Posterior cingulate gyrus (tissue), 11 donors: ENCODE measurements at places on chromosomes 3 and 15.

- DNase-seq: no peak
These were observed 7.1 kb downstream of the TLE3 start for GRCh38 chr15:70090436-70091296.

DNA sequence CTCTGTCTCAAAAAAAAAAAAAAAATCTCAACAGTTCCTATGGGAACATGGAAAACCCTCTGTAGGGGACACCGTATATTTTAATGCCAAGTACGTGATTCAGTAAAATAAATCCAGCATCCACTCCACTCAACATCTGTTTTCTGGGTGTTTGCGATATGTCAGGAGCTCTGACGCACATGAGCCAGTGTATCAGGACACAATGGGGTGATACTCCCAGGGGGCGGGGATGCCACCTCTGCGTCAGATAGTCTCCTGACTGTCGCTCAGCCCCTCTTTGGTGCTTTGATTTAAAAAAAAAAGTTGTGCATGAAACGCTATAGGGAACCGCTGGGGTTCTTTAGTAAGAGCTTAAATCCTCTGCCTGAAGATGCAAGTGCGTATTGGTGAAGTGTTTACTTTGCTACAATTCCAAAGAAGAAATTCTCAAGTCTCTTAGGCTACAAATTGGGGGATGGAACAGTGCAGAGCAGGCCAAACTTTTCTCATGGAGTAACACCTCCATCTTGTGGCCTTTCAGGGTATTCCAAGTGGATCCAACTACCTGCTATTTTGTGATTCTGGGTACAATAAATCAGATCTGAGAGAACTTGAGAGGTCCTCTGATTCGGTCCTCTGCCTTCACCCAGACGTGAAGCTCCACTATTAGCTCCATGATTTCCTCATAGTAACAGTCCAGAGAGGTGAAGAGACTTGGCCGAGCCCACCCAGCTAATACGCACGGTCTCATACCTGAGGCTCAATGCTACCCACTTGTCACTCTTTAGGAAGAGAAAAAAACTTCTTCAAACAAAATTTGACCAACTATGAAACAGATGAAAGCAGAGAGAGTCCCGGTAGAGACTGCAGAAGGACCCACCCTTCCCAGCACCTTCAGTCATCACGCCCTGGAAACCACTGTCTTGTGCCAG, 9.3 kb upstream of the NR2E3 start:
- DNase-seq: peak; percentile 39

DNA sequence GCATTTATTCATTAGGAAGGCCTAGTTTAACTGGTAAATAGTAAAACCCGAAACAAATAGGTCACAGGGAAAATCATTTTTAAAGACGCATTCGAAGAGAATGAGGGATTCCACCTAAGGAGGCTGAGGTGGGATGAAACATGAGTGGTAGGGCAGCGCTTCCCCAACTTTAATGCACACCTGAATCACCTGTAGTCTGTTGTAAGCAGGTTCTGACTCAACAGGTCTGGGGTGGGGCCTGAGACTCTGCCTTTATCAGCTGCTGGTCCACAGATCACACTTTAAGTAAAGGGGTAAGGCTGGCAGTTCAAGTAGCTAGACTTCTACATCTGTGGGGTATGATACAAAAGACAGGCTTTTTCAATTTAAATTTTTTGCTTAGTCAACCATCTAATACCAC, 223.5 kb upstream of the UBE2E2 start:
- no peak for DNase-seq

DNA sequence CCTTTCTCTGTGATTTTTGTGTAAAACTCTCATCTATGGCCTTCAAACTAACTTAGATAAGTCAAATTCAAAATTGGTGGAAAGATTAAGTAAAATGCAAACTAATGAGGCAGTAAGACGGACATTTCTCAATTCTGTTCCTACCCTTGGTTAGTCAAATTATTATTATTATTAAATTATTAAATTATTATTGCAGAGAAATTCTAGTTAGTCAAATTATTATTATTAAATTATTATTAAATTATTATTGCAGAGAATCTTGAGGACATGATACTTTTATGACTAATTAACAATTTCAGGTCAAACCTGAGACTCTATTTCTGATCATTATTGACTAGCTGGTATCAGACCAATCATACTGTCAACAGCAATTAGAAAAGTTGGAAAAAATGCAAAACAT, 845.0 kb upstream of the NECTIN3 start:
- no peak for DNase-seq

DNA sequence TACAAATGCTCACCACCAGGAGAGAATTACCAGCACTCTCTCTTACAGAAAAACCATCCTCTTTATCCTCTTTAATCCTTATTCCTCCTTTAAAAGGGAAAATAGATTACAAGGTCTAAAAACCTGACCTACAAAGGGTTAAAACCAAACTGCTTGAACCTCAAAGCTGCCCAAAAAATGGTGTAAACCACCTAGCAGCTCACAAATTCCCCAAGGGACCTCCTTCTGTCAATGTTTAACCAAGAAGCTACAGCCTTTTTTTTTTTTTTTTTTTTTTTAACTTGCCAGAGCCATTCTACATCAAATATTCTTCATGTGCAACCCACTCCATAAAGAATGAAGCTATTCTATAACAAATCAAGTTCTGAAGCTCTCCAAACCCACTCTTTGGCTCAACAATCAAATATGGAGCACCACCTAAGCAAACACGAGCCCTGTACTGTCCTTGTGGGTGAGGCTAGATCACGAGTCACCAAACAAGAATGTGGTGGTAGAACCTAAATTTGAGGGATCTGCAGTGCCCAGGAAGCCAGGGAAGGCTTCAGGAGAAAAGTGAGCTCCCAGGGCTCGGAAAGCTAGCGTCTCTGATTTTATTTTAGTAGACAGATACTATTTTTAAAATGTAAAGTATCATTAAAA, 20.1 kb downstream of the OSBPL10 start:
- no peak for DNase-seq

- no peak for DNase-seq
These were observed 203.1 kb downstream of the CHL1 start for GRCh38 chr3:399647-400046.

DNA sequence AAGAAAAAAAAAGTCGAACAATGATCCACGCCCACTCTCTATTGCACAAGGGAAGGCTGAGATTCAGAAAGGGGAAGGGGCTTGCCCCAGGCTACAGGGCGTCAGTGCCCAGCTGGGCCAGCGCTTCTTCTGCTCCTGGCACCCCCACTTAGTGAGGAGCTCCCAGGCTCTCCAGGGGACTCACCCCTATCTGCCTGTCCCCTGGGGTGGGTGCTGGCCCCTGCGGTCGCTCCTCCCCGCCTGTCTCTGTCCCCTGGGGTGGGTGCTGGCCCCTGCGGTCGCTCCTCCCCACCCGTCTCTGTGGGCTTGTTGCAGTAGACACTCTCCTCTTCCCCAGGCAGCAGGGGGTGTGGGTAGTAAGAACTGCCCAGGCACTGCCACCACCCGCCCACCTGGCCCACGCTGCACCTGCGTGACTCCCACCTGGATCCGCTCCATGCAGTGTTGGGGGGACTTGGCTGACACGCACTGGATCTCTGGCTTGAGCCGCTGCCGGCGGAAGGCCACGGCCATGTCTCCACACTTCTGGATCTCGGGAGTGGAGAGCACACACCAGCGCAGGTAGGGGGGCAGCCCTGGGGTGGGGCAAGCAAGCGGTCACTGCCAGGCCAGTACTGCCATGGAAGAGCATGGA, 14.6 kb downstream of the MELTF start:
- DNase-seq: peak; percentile 76

DNA sequence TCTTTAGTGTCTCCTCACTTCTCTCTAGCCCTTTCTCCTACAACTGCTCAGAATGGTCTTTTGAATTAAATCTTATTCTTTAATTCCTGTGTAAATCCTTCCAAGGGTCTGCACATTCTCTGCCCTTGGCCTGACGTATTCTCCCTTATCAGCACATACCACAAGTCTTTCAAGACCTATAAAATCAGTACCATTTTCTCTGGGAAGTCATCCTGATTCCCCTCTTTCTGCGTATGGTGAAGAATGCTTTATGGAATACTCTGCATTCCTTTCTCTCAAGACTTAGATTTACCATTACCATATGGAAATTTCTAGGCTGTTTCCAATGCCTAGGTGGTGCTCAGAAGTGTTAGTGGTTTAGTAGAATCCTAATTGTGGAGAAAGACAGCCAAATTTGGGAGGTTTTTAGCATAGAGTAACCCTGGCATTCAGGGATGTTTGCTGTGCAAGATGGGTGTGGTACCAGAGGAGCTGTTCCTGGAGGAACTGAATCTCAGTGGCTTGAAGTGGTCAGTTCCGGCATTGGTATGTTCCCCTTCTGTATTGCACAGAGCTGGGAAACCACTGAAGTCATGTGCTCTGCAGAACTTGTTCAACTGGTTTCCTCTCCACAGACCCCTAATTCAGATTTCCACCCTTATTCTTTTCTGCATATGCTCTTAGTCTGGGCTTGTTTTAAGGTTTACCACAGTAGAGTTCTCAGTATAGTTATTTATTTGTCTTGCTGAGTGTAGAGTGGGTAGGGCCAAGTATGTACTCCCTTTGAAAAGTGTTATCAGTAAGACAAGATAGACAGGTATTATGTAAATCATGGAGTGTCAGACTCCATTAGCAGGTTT, 24.5 kb downstream of the IQGAP1 start:
- no peak for DNase-seq

DNA sequence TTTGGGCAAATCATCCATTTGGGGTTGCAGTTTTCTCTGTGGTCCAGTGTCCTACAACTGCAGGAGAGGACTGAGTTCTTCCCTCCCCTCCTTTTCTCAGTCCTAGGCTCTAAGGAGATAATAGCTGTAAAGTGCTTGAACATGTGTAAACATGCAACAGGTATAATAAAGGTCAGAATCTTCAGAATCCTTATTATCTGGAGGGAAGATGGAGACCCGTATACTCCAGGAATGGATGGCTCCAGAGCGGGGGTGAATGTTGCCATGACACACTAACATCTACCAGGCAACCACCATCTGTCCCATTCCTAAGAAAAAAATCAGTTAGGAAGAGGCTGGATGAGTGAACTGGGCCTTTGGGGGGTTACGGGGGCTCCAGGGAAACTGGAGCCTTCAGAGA, 39.7 kb upstream of the GLCE start:
- DNase-seq: no peak

GRCh38 chr3:32481791-32482631, 20.6 kb downstream of the CMTM6 start:
- no peak for DNase-seq

- DNase-seq: no peak
These were observed 210.6 kb downstream of the ARPP21 start for GRCh38 chr3:35849963-35850362.

- no peak for DNase-seq
These were observed 60.8 kb downstream of the UACA start for GRCh38 chr15:70702584-70702983.

GRCh38 chr3:14299767-14300166, 102.6 kb upstream of the SLC6A6 start:
- DNase-seq: no peak

GRCh38 chr3:50807266-50807665, 132.5 kb downstream of the DOCK3 start:
- no peak for DNase-seq

DNA sequence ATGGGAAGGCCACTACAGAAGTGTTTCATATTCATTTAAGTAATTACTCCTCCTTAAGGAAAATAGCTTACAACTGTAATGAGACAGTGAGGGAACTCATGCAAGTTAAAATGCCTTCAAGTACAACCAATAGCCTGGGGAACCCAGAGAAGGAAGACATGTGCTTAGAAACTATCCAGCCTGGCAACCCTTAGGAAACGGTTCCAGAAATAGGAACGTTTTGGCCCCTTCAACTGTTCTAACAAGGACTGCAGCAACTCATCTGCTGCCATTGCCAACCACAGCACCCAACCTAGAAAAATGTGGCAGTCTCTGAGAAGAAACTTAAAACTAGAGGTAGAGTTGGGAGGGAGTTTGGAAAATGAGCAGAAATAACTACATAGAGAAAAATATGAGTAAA, 147.5 kb upstream of the STRIT1 start:
- no peak for DNase-seq

DNA sequence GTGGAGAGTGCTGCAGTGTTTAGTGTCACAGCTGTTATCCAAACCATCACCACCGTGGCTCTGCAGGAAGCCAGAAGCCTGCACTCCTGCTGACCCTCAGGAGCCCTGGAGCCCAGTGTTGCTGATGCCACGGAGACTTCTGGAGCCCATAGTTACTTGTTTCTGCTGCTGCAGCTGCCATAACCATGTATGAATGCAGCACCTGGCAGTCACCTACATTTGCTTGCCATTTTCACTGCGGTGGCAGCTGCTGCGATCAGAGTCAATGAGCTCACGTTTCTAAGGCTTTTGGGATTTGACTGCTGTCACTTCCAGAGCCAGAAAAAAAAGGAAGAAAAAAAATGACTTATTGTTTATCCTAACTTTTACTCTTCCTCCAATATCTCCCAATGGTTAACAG, 299.2 kb upstream of the THRB start:
- DNase-seq: no peak

- no peak for DNase-seq
These were observed 223.8 kb downstream of the NTRK3 start for GRCh38 chr15:88032787-88033186.

- DNase-seq: no peak
These were observed 34.6 kb upstream of the CMSS1 start for GRCh38 chr3:99783011-99783573.

DNA sequence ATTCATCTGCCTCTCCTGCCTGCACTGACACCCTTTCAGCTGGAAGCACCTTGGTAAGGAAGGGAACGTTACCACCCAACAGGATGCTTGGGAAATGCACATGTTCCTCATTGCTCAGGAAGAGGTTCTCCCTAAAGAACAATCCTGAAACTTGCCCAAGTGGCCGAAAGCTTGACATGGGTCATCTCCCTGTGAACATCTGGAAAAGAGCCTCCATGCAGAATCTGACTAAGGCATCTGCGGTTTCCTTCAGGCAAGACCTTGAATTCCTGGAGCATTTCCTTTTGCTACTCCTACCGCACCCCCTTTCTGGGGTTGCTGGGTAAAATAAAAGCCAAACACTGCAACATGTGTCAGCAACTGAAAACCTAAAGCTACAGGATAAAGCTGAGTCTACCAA, 68.7 kb upstream of the SNRK start:
- no peak for DNase-seq

DNA sequence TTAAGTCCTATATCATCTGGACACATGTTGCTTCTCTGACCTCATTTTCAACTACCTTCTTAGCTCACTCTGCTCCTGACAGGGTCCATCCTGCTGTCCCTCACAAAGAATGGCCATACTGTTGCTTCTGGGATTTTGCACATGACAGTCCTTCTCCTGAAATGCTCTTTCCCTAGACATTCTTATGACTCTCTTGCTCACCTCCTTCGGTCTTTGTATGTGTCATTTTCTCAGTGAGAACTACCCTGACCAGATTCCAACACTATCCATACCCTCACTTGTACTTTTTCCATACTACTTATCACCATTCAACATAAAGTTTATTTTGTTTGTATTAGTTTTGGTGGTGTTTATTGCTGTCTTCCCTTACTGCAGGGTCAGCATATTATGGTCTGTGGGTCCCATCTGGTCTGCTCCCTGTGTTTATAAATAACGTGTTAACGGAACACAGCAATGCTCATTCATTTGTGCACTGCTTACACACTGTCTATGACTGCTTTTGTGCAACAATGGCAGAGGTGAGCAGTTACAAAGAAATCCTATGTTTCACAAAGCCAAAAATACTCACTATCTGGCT, 159.5 kb downstream of the SPATA16 start:
- no peak for DNase-seq
